Activated naive CD8-positive, alpha-beta T cell treated with anti-CD3 and anti-CD28 coated beads, Interleukin-2, amount 10 ng/mL, durations not matched to agents 7 days and 5 days (primary cell): ENCODE measurements at places on chromosomes 1 and 21. TPM values are rescaled to one million over a fixed set of nuclear protein-coding genes. Genes with fewer than 3 reads are reported as not detected.

DNA sequence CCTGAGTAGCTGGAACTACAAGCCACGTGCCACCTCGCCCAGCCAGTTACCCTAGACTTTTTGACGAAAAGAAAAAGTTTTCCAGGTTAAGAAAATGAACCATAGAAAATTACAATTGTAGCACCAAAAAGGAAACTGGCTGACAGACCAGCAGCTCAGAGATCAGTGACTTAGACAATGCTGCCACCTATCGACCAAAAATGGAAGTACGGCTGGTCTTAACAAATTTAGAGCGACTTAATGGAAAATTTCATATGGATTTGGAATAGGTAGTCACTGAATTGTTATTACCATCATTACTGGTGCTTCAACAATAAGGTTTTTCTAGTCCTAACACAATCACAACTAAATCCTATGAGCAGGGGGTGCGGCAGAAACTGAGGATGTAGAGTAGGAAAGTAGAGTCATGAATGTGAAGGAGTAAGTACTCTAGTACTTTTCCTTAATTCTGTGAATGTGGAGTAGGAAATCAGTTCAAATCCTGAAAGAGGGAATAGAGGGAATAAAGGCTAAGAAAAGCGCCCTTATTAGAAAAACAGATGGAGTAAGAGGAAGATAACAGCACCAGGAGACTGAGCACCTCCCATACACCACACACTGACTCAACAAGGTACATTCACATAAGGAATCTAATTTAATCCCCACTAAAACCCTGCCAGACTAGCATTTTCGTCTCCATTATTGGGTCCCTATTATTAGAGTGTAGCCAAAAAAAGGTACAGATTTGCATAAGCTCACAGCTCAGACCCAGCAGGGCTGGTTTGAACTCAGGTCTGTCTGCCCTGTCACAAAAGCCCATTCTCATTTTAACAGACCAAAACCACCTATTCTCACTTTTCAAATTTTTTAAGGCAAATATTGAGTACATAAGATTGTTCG, 37.9 kb upstream of the MGST3 start:
- peaks cover 12% of the 10 kb centered on the region for H3K4me1 ChIP-seq

The MYOC gene
- total RNA-seq, result not detected

DNA sequence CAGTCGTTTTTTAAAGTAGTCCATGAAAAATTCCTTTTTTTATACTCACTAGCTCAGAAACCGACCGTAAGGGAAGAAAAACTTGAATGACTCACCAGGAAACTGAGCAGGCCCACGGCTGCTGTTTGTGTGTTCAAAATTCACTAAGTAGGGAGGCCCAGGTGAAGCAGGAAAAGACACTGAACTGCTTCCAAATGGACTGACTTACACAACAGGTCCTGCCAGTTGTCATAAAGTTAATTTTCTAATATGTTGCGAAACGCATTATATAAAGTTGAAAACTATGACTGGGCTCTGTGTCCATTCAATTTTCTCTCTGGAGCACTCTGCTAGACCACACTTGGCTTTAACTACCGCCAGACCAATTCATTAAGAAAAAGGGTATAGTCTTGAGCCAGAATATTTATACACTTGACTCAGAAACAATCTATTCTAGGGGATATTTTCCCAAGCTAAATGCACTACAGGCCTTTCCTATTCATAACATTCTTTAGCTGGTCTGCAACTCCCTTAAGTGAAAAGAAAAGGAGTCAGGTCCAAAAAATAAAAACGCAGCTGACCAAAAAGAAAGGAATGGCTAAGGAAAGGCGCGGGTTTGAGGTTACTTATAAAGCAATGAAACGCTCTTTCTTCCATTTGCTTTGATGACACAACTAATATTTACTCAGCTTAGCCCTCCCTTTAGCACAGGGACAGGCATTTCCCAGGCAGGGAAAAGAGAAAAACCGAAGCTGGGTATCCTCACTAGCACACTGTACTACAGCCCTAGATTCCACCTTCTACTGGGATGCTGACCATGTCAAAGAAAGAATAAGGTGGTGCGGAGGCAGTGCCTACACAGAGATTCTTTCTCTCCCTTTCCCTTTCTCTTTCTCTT, 306.3 kb upstream of the ESRRG start:
- no peak overlapping the region for H3K27ac ChIP-seq
- no peaks in the 10 kb centered on the region for H3K4me1 ChIP-seq
- no peak overlapping the region for H3K4me3 ChIP-seq
- DNase-seq, result no peak

- H3K4me1 ChIP-seq, result no peaks in the 10 kb centered on the region
- H3K27me3 ChIP-seq, result peaks cover 14% of the 10 kb centered on the region
- no peak overlapping the region for H3K4me3 ChIP-seq
- DNase-seq, result no peak
These were observed 53.5 kb upstream of the SLC22A15 start for GRCh38 chr1:115922801-115923200.

The CNN3 gene
- 10.8 TPM for total RNA-seq

The ASAP3 gene
- 0.50 TPM for total RNA-seq

GRCh38 chr1:179807691-179808485, 64.8 kb downstream of the FAM163A start:
- peaks cover 2% of the 10 kb centered on the region for H3K27me3 ChIP-seq
- no peak for DNase-seq
- no peak overlapping the region for H3K27ac ChIP-seq
- H3K36me3 ChIP-seq, result no peaks in the 10 kb centered on the region
- H3K4me1 ChIP-seq, result peaks cover 4% of the 10 kb centered on the region

GRCh38 chr1:38745476-38746401, 113.8 kb downstream of the RRAGC start:
- no peaks in the 10 kb centered on the region for H3K36me3 ChIP-seq
- no peak overlapping the region for H3K27ac ChIP-seq
- H3K27me3 ChIP-seq, result no peaks in the 10 kb centered on the region
- DNase-seq, result no peak
- peaks cover 3% of the 10 kb centered on the region for H3K4me1 ChIP-seq

DNA sequence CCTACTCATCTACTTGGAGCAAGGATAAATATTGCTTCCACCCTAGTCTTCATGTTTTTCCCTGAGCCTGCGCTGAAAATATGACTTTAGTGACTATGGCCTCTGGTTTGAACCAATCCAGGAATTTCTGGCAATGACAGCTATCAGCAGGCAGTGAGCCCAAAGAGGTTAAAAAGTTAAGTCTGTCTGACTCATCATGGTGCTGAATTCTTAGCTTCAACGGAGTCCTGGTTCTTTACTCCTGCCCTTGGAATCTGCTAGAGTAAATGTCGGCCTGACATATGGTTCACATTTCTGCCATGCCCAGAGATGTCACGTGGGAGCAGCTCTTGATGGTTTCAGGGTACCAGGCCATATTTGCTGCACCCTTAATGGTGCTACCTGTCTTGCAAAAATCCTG, 351.6 kb upstream of the PLXNA2 start:
- no peaks in the 10 kb centered on the region for H3K36me3 ChIP-seq
- H3K27me3 ChIP-seq, result peaks cover under 1% of the 10 kb centered on the region
- H3K27ac ChIP-seq, result no peak overlapping the region
- no peak for DNase-seq
- H3K4me1 ChIP-seq, result no peaks in the 10 kb centered on the region

The SPRR5 gene
- not detected for total RNA-seq

The TSPAN1 gene
- total RNA-seq, result not detected
